ENCODE measurements at places on chromosomes 12 and 14. TPM values are rescaled to one million over a fixed set of nuclear protein-coding genes. Genes with fewer than 3 reads are reported as not detected.
A peak's percentile ranks its signal among the peaks of the same experiment; 100 is the strongest.

GRCh38 chr12:80721326-80721725 is 4.6 kb downstream of the MYF5 start:
- no peaks in the 10 kb centered on the region for H3K36me3 ChIP-seq
- H3K4me1 ChIP-seq = no peaks in the 10 kb centered on the region
- DNase-seq = no peak
- H3K4me3 ChIP-seq = no peak overlapping the region
- no peak overlapping the region for H3K27ac ChIP-seq

DNA sequence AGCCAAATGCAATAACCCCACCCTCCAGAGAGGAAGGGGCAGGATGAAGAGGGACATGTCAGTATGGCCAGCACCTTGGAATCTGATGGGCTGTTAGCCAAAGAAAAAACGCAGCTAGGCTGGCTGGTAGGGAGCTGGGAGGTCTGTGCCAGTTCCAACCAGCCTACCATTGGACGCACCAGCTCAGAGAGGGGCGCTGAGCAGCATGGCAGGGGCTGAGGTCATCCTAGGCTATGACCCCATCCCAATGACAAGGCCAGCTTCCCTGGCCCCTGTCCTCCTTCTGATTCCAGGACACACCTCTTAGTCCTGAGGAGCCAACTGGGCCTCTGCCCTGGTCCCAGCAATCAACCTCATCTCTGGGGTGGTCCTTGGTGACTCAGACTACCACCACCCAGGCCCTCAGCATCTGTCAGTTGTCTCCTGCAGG is 12.2 kb downstream of the ACTN1 start:
- H3K36me3 ChIP-seq = no peaks in the 10 kb centered on the region
- H3K4me1 ChIP-seq = peaks cover 41% of the 10 kb centered on the region
- no peaks in the 10 kb centered on the region for H3K27me3 ChIP-seq
- H3K4me3 ChIP-seq = no peak overlapping the region
- H3K27ac ChIP-seq = no peak overlapping the region

GRCh38 chr14:99058542-99058941 is 213.5 kb downstream of the BCL11B start:
- DNase-seq = no peak
- H3K36me3 ChIP-seq = no peaks in the 10 kb centered on the region
- no peak overlapping the region for H3K27ac ChIP-seq

DNA sequence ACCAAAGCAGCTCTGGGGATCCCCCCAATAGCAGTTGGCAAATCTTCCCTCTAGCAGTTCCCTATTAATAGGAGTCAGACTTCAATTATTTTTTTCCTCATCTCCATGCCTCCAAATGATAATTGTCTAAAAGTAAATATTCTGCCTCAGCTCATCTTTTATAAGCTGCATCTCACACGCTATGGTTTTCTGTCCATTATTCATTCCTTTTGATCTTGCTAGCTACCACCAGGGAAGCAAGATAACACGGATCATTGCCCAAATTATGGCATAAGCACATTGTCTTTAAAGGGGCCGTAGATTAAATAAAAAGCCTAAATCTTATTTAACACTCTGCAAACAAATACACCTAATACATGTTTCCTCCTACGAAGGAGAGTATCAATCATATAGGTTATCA is 670.8 kb upstream of the FLRT2 start:
- H3K4me3 ChIP-seq = no peak overlapping the region
- no peak overlapping the region for H3K27ac ChIP-seq
- no peaks in the 10 kb centered on the region for H3K27me3 ChIP-seq
- H3K36me3 ChIP-seq = no peaks in the 10 kb centered on the region
- no peak for DNase-seq

KLRC2 gene
- total RNA-seq = 11.4 TPM

- H3K27ac ChIP-seq = no peak overlapping the region
- no peaks in the 10 kb centered on the region for H3K27me3 ChIP-seq
- H3K4me3 ChIP-seq = no peak overlapping the region
- H3K36me3 ChIP-seq = no peaks in the 10 kb centered on the region
Measured at GRCh38 chr12:71562676-71563595, 100.7 kb downstream of the ZFC3H1 start.

DNA sequence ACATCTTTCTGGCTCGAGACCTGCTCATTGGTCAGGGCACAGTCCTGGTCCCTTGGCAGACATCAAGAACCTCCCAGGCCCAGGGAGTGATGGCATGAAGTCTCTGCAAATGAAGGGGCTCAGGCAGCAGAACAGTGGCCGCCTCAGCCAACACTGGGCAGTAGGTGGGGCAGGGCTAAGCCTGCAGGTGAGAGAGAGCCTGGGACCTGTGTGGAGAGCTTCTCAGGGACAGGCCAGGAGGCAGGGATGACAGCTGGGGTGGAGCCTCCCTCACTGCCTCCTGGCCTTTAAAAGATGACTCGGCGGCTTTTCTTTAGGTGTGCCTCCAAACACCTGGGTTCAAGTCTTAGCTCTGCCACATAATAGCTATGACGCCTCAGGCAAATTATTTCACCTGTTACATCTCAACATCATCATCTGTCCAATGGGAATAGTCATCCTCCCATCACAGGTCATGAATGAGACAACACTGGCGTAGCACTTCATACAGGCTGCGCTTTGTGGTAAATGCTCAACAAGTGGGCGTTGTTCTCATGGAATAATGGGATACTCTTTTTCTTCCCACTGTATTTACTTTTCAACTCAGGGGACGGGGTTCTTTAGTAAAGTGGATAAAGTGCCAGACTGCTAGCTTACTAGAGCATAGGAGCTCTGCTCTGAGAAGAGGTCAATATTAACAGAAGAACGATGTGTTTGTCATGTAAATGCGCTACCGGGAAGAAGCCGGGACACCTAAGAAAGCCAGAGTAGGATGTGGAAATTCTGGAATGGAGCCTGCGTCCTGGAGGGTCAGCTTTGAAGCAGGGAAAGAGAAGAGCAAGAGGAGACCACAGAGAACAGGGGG is 277.4 kb downstream of the FOXN3 start:
- no peak overlapping the region for H3K27ac ChIP-seq
- no peaks in the 10 kb centered on the region for H3K36me3 ChIP-seq
- no peak overlapping the region for H3K4me3 ChIP-seq
- H3K4me1 ChIP-seq = no peaks in the 10 kb centered on the region
- no peak for DNase-seq
- no peaks in the 10 kb centered on the region for H3K27me3 ChIP-seq

DNA sequence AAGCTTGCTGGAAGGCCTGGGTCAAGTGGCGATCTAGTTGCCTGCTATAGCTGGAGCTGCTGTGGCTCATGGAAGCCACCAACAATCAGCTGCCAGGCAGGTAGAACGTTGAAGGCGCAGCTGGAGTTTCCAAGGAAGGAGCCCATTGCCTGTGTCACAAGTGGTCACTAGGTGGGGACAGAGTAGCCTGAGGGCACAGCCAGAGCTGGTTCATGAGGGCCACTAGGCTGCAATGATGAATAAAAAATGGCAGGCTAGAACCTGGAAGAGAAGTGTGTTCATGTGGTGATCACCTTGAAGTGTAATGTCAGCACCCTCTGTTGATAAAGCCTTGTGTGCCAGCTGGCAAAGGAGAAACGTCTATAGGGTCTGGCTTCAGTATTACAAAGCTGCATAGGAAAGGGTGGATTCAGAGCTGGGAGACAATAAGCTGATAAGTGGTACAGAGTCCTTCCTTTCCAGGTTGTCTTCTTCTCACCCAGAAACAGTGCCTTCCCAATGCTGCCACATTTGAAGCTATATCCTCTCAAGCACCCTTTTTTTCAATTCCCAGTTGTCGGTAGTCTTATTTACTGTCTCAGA is 165.8 kb downstream of the EMP1 start:
- H3K27me3 ChIP-seq = peaks cover 2% of the 10 kb centered on the region
- no peak overlapping the region for H3K4me3 ChIP-seq
- DNase-seq = peak; percentile 47
- no peaks in the 10 kb centered on the region for H3K4me1 ChIP-seq
- H3K36me3 ChIP-seq = no peaks in the 10 kb centered on the region

DNA sequence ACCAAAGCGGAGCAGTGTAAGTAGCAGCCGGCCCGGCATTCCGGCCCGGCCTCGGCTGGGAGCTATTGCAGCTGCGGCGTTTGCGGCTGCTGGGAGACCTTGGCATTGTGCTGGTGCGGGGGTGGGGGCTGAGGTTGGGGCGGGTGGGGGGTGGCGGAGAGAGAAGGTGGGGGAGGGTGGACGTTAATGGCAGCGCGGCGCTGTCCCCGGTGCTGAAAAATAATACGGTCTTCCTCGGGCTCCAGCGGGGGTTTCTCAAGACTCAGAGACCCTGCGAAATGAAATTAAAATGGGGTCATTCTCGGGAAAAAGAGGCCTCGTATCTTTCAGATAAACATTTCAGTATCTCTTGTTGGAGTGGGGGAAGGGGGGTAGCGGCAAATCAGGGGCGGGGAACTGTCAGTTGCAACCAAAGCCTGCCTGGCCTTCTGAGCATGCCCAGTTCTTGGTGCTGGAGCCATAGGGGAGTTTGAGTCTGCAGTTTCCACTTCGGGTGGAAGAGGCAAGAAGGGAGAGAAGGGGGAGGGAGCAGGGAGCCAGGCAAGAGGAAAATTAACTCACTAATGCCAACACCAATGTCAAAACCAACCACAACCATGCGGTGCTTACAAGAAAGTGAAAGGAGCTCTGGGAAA is 414 bp downstream of the UNC79 start:
- DNase-seq = no peak
- H3K4me3 ChIP-seq = no peak overlapping the region
- no peak overlapping the region for H3K27ac ChIP-seq
- H3K36me3 ChIP-seq = no peaks in the 10 kb centered on the region
- peaks cover 30% of the 10 kb centered on the region for H3K27me3 ChIP-seq
- no peaks in the 10 kb centered on the region for H3K4me1 ChIP-seq

GRCh38 chr14:39383026-39383660 is 49.1 kb downstream of the FBXO33 start:
- H3K4me1 ChIP-seq = peaks cover 4% of the 10 kb centered on the region
- H3K27ac ChIP-seq = peak overlapping the region; percentile 35
- DNase-seq = peak; percentile 31
- H3K36me3 ChIP-seq = no peaks in the 10 kb centered on the region

DNA sequence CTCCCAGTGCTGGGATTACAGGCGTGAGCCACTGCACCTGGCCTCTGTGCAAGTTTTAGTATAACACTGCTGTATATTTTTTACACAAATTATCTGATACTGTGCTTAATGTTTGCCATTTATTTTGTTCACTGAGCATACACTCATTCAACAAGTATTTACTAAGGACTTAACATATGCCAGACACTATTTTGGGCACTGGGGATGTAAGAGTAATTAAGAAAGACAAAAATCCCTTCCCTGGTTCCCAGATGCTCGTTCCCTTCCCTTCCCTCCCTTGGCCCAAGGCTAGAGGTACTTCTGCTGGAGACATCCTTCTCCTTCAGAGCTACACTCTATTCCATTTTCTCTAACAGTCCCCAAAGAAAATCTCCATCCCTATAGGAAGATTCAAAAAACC is 12.5 kb downstream of the CIT start:
- no peaks in the 10 kb centered on the region for H3K4me1 ChIP-seq
- no peaks in the 10 kb centered on the region for H3K36me3 ChIP-seq
- no peak for DNase-seq
- no peak overlapping the region for H3K4me3 ChIP-seq
- no peak overlapping the region for H3K27ac ChIP-seq
- no peaks in the 10 kb centered on the region for H3K27me3 ChIP-seq

GPR84 gene
- total RNA-seq = 4.9 TPM

DNA sequence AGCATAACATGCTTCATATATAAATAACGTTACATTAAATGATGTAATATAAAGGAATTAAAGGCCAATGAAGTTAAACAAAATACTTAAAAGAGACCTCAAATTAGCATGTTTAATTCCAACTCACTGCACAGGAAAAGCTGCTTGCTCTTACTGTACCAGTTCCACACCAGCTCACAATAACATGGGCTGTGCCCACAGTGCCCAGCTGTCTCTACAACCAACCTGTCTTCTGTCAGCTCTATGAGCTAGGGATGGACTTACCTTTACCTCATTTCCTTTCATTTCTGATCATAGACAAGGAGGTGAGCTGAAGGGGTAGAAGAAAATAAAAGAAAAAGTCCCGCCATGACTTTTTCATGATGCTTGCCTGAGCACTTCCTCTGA is 64.8 kb downstream of the NKX2-1 start:
- no peaks in the 10 kb centered on the region for H3K27me3 ChIP-seq
- no peaks in the 10 kb centered on the region for H3K36me3 ChIP-seq
- H3K4me1 ChIP-seq = no peaks in the 10 kb centered on the region
- H3K4me3 ChIP-seq = no peak overlapping the region

- no peaks in the 10 kb centered on the region for H3K27me3 ChIP-seq
- H3K4me1 ChIP-seq = no peaks in the 10 kb centered on the region
- H3K36me3 ChIP-seq = no peaks in the 10 kb centered on the region
- H3K4me3 ChIP-seq = no peak overlapping the region
Measured at GRCh38 chr14:39015964-39016577, 87.0 kb downstream of the SEC23A start.

- peak overlapping the region; percentile 78 for H3K4me3 ChIP-seq
- H3K36me3 ChIP-seq = peaks cover 21% of the 10 kb centered on the region
- no peaks in the 10 kb centered on the region for H3K27me3 ChIP-seq
Measured at GRCh38 chr12:56188131-56188777, 1.0 kb downstream of the SMARCC2 start.

DNA sequence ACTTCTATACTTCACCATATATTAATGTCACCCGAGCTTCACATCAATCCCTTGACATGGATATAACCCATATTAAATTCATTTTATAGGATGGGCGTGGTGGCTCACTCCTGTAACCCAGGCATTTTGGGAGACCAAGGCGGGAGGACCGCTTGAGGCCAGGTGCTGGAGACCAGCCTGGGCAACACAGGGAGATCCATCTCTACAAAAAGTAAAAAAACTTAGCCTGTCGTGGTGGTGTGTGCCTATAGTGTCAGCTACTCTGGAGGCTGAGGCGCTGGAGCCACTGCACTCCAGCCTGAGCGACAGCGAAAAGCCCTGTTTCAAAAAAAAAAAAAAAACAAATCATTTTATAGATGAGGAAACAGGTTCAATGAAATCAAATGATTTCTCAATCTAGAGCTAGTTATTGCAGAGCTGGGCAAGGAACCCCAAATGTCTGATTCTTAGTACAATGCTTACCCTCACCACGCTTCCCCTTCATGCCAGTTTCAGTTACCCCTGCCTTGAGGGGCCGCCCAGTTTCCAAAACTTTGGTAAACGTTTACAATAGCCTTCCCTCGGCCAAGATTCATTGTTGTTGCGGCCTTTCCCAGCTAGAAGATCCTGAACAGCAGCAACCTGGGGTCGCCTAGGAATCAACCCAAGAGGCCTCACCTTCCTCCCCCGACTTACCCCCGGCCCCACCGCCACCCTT is 751 bp downstream of the PSMB5 start:
- no peak for DNase-seq
- peak overlapping the region; percentile 74 for H3K4me3 ChIP-seq
- H3K27me3 ChIP-seq = no peaks in the 10 kb centered on the region
- peaks cover 19% of the 10 kb centered on the region for H3K36me3 ChIP-seq
- peak overlapping the region; percentile 93 for H3K27ac ChIP-seq
- H3K4me1 ChIP-seq = peaks cover 17% of the 10 kb centered on the region

DNA sequence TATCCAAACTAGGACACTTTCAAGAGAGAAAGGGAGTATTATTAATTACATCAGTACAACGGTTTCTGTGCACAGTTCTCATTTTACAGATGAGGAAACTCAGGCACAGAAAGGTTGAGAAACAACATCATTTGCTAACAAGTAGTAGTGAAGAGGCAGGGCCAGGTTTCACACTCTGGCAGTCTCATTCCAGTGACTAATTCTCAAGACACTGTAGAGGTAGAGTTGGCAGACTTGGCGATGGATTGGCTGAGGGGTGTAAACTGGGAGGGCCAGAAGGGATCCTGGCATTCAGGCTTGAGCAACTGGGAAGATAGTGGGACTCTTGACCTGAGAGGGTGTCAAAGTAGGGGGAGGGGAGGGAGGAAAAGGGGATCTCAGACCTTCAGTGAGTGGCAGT is 73.8 kb upstream of the BDKRB2 start:
- H3K36me3 ChIP-seq = no peaks in the 10 kb centered on the region
- H3K4me1 ChIP-seq = peaks cover 9% of the 10 kb centered on the region
- DNase-seq = no peak
- no peak overlapping the region for H3K27ac ChIP-seq

DDX24 gene
- total RNA-seq = 357 TPM
